Activated T-cell treated with anti-CD3 and anti-CD28 coated beads, Interleukin-2, amount 50 U/mL, for 72 hours (primary cell): ENCODE measurements at places on chromosomes 6 and 20. TPM values are rescaled to one million over a fixed set of nuclear protein-coding genes. Genes with fewer than 3 reads are reported as not detected.

GRCh38 chr6:15205321-15205720 lies 40.5 kb upstream of the JARID2 start:
- no peaks in the 10 kb centered on the region for H3K36me3 ChIP-seq
- DNase-seq = no peak
- no peak overlapping the region for H3K27ac ChIP-seq
- no peaks in the 10 kb centered on the region for H3K27me3 ChIP-seq
- H3K4me3 ChIP-seq = no peak overlapping the region

GRCh38 chr6:150058986-150059385 lies 9.9 kb downstream of the ULBP3 start:
- peaks cover 10% of the 10 kb centered on the region for H3K4me1 ChIP-seq
- H3K27me3 ChIP-seq = peaks cover 51% of the 10 kb centered on the region
- no peak for DNase-seq
- H3K4me3 ChIP-seq = no peak overlapping the region
- H3K27ac ChIP-seq = no peak overlapping the region

DNA sequence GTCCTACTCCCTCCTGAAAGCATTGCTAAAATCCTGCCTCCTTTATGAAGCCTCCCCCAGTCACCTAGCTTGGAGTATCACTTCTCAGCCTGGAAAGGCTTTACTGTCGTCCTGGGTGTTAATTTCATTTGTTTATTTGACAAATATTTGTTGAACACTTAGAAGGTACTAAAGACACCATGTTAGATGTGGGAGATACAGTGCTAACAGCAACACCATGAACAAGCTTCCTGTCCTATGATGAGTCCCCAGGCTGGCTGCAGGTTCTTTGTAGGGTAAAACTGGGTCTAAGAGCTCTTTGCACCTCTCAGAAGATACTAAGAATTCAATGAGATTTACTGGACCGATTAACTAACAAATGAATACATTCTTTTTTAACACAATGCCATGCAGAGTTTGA lies 109.2 kb upstream of the TMEM170B start:
- H3K4me1 ChIP-seq = peaks cover 77% of the 10 kb centered on the region
- no peak overlapping the region for H3K4me3 ChIP-seq
- peaks cover 19% of the 10 kb centered on the region for H3K27me3 ChIP-seq

DNA sequence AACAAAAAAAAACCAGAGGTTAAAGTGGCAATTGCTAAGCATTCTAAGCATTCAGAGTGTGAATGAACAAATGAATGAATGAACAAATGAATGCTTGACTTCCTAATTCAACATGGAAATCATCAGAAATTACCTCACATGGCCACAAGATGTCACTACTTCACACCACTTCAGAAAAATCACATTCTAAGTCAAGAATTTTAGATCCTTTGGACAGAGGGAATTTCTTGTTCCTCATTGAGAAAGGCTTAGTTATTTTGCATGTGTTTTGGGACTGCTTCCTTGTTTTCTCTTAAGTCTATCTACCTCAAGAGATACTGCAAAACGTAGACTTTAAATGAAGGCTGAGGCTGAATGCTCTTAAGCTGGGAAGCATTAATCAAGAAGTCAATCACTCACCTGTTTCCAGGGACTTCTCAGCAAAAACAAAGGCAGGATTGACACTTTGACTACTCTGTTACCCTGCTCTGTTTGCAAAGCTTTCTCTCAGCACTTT lies 120.2 kb downstream of the MBOAT1 start:
- no peaks in the 10 kb centered on the region for H3K36me3 ChIP-seq
- H3K27ac ChIP-seq = no peak overlapping the region
- DNase-seq = no peak
- H3K4me1 ChIP-seq = no peaks in the 10 kb centered on the region
- no peak overlapping the region for H3K4me3 ChIP-seq

- H3K27me3 ChIP-seq = no peaks in the 10 kb centered on the region
- no peak overlapping the region for H3K4me3 ChIP-seq
- H3K4me1 ChIP-seq = no peaks in the 10 kb centered on the region
- no peak for DNase-seq
- H3K27ac ChIP-seq = no peak overlapping the region
Observed at GRCh38 chr20:6081236-6081635, 27.4 kb upstream of the LRRN4 start.

- peaks cover 2% of the 10 kb centered on the region for H3K36me3 ChIP-seq
- DNase-seq = no peak
- H3K27me3 ChIP-seq = no peaks in the 10 kb centered on the region
- H3K27ac ChIP-seq = no peak overlapping the region
- H3K4me3 ChIP-seq = no peak overlapping the region
- peaks cover 15% of the 10 kb centered on the region for H3K4me1 ChIP-seq
Observed at GRCh38 chr6:119209452-119210205, 131.2 kb upstream of the FAM184A start.

GRCh38 chr6:122610690-122611455 lies 668 bp downstream of the PKIB start:
- H3K27me3 ChIP-seq = peaks cover 45% of the 10 kb centered on the region
- peaks cover 10% of the 10 kb centered on the region for H3K4me1 ChIP-seq
- H3K36me3 ChIP-seq = no peaks in the 10 kb centered on the region
- DNase-seq = peak; percentile 36

- peak; percentile 48 for DNase-seq
- H3K36me3 ChIP-seq = no peaks in the 10 kb centered on the region
- H3K27ac ChIP-seq = no peak overlapping the region
- no peaks in the 10 kb centered on the region for H3K27me3 ChIP-seq
- no peaks in the 10 kb centered on the region for H3K4me1 ChIP-seq
Observed at GRCh38 chr20:16434062-16434664, 139.1 kb downstream of the KIF16B start.

- H3K4me1 ChIP-seq = no peaks in the 10 kb centered on the region
- no peak overlapping the region for H3K4me3 ChIP-seq
- peaks cover 8% of the 10 kb centered on the region for H3K36me3 ChIP-seq
- no peak for DNase-seq
- no peak overlapping the region for H3K27ac ChIP-seq
Observed at GRCh38 chr20:50121858-50122271, 8.9 kb upstream of the UBE2V1 start.

GRCh38 chr6:163948250-163948649 lies 533.7 kb downstream of the QKI start:
- H3K27ac ChIP-seq = no peak overlapping the region
- peaks cover 23% of the 10 kb centered on the region for H3K27me3 ChIP-seq
- H3K36me3 ChIP-seq = no peaks in the 10 kb centered on the region
- DNase-seq = no peak
- peaks cover 7% of the 10 kb centered on the region for H3K4me1 ChIP-seq
- H3K4me3 ChIP-seq = no peak overlapping the region

DNA sequence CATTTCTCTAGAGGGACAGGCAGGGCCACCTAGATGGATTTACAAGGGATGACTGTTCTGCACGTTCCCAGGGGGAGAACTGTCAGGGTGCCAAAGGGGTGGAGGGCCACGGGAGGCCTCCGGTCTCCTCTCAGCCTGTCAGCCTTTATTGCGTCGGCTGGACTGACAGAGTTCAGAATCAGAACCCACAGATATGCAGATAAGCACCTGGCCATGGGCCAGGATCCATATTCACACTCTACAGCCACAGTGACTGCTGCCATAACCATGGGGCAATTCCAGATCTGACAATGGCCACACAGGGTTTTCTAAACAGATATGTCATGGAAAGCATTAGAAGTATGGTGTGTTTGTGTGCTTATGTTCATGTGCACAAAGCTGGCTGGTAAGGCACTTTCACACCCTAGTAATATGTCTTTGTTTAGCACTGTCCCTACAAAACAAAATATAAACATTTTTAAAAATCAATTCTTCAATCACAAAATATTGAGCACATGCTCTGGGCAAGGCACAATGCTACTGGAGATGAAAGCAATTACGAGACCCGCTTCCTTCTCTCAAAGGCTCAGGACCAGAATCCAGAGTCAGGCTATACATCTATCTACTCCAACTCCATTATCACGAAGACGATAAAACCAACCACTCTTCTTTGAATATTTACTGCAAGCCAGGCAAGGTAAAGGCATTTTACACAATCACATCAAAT lies 29.1 kb downstream of the TRAM2 start:
- no peak overlapping the region for H3K27ac ChIP-seq
- H3K4me3 ChIP-seq = no peak overlapping the region
- peaks cover 22% of the 10 kb centered on the region for H3K4me1 ChIP-seq
- H3K36me3 ChIP-seq = no peaks in the 10 kb centered on the region
- no peaks in the 10 kb centered on the region for H3K27me3 ChIP-seq

GRCh38 chr20:64041040-64041780 lies 5.2 kb downstream of the C20orf204 start:
- no peak for DNase-seq
- no peak overlapping the region for H3K27ac ChIP-seq
- peaks cover 35% of the 10 kb centered on the region for H3K4me1 ChIP-seq
- H3K27me3 ChIP-seq = peaks cover 1% of the 10 kb centered on the region
- peak overlapping the region; percentile 86 for H3K4me3 ChIP-seq

DNA sequence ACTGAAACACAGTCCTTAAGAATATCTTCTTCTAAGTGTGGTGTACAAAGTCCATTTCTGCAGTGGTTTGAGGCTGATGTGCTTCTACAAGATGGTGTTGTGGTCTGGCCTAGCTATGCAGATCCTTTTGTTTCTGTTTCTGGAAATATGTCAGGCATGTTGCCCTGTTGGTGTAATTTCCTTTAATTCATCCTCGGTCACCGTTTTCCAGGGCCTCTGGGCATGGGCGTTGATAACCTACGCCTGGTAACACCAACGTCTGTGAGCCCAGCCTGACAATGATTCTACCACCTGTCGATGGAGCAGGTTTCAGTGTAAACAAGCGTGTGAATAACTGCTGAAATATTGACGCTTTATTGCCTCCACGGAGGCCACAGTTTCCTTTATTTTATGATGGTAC lies 33.3 kb upstream of the AFDN start:
- no peak overlapping the region for H3K27ac ChIP-seq
- DNase-seq = no peak
- H3K27me3 ChIP-seq = peaks cover 55% of the 10 kb centered on the region
- no peaks in the 10 kb centered on the region for H3K4me1 ChIP-seq
- H3K4me3 ChIP-seq = no peak overlapping the region

- H3K27me3 ChIP-seq = peaks cover 14% of the 10 kb centered on the region
- H3K27ac ChIP-seq = peak overlapping the region; percentile 94
- peak overlapping the region; percentile 93 for H3K4me3 ChIP-seq
- peaks cover 61% of the 10 kb centered on the region for H3K4me1 ChIP-seq
Observed at GRCh38 chr6:106512048-106512967, 117.0 kb downstream of the RTN4IP1 start.

DNA sequence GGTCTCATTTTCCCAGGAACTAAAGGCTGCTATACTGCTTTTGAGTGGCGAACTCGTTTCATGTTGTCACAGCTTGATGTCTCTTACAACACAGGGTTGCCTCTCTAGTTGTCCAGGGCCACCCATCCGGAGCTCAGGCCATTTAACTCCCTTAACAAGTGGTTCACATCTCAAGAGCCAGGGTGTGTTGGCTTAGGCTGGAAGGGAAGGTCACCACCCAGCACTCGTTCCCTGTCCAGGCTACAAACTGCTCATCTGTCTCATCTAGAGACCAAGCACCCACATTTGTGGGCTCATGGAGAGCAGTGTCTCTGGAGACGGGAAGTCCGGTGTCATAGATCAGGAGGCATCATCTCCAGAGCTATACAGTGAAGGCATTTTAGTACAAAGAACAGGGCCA lies 106.8 kb upstream of the EXOC2 start:
- H3K4me1 ChIP-seq = no peaks in the 10 kb centered on the region
- peaks cover 69% of the 10 kb centered on the region for H3K27me3 ChIP-seq
- no peak for DNase-seq
- H3K36me3 ChIP-seq = no peaks in the 10 kb centered on the region
- no peak overlapping the region for H3K27ac ChIP-seq
- no peak overlapping the region for H3K4me3 ChIP-seq

GRCh38 chr6:37366910-37367309 lies 13.1 kb downstream of the RNF8 start:
- H3K4me1 ChIP-seq = peaks cover 7% of the 10 kb centered on the region
- no peaks in the 10 kb centered on the region for H3K27me3 ChIP-seq
- H3K36me3 ChIP-seq = peaks cover 10% of the 10 kb centered on the region
- no peak overlapping the region for H3K4me3 ChIP-seq

DNA sequence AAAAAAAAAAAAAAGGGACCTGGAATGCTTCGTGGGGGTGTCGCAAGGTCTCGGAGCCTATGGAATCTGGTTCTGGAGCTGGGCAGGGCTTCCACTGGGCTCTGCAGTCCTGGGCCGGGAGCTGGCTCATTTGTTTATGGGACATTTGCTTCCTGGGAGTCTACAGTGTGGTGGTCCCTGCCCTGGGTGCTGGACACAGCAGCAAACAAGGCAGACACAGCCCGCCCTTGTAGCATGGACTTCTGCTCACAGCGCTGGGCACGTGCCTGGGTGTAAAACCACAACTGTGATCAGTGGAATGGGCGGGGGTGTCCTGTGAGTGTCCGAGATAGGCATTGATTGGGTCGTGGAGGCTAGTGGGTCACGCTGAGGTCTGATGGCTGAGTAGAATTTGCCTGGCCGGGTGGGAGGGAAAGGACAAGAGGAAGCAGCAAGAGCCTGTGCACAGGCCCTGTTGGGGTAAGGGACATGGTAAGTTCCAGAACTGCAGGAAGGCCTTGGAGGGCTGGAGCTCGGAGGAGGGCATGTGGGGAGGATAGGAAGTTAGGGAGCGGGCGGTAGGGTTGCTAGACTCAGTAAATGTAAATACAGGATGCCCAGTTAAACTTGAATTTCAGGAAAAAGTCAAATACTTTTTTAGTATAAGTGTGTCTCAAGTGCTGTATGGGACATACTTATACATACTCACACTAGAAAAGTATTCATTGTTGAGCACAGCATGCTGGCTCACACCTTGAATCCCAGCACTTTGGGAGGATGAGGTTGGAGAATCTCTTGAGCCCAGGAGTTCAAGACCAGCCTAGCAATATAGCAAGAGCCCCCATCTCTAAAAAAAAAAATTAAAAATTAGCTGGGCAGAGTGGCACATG lies 61.3 kb upstream of the PMEPA1 start:
- H3K27me3 ChIP-seq = peaks cover 15% of the 10 kb centered on the region
- DNase-seq = no peak
- H3K36me3 ChIP-seq = no peaks in the 10 kb centered on the region
- H3K4me1 ChIP-seq = peaks cover 12% of the 10 kb centered on the region
- no peak overlapping the region for H3K4me3 ChIP-seq

DNA sequence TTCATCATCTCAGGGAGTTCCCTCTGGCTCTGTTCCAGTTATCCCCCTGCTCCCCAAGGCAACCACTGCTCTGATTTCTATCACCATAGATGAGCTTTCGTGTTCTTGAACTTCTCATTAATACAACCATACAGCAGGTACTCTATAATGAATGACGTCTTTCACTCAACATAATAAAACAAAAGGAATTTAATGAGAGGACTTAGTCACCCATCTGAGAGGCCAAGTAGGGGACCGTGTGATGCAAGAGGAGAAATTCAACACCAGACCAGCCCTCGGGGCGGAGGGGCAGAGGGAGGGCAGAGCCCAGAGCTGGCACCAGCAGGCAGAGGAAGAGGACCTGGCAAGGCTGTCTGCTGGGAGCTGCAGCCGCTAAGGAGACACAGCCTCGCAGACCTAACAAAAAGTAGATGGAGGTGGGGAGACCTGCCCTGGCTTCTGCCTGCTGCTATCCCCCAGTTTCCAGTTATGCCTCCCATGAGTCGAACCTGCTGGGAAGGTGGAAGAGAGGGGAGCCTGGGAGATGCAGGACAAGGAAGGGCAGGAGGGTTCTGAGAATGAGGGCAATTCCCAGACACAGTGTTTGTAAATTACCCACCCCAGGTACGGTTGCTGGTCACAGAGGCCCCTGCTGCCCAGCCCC lies 13.8 kb downstream of the CCN5 start:
- H3K27me3 ChIP-seq = no peaks in the 10 kb centered on the region
- H3K4me1 ChIP-seq = peaks cover 24% of the 10 kb centered on the region
- H3K36me3 ChIP-seq = no peaks in the 10 kb centered on the region
- DNase-seq = no peak

TREM2 gene
- total RNA-seq = not detected

HBS1L gene
- total RNA-seq = 175 TPM

NT5E gene
- 13.1 TPM for total RNA-seq

CTSZ gene
- 51.6 TPM for total RNA-seq

AIF1 gene
- total RNA-seq = 98.1 TPM

HCRTR2 gene
- total RNA-seq = not detected

ZSCAN23 gene
- 2.5 TPM for total RNA-seq

KCNS1 gene
- 0.58 TPM for total RNA-seq

ATF6B gene
- 105 TPM for total RNA-seq

NRSN1 gene
- not detected for total RNA-seq

ITPA gene
- 67.0 TPM for total RNA-seq
